ENCODE measurements at places on chromosomes 3 and 15.

DNA sequence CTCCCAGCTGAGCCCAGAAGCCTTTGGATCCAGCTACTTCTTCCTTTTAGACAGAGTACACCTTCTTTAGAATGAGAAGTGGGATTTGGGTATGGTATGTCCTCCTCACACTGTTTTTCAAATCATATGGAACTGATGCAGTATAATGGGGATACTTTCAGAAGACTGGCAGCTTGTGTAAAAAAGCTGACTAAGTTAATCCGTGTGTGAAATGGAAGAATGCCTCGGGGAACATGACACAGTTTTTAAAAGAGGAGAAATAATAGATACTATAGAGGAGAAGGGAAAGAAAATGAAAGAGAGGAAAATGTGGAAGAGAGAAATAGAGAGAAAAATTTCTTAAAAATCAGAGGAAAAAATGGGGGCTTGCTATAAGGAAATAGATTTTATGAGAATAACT lies 47.7 kb downstream of the TUSC7 start:
- DNase-seq, result no peak

DNA sequence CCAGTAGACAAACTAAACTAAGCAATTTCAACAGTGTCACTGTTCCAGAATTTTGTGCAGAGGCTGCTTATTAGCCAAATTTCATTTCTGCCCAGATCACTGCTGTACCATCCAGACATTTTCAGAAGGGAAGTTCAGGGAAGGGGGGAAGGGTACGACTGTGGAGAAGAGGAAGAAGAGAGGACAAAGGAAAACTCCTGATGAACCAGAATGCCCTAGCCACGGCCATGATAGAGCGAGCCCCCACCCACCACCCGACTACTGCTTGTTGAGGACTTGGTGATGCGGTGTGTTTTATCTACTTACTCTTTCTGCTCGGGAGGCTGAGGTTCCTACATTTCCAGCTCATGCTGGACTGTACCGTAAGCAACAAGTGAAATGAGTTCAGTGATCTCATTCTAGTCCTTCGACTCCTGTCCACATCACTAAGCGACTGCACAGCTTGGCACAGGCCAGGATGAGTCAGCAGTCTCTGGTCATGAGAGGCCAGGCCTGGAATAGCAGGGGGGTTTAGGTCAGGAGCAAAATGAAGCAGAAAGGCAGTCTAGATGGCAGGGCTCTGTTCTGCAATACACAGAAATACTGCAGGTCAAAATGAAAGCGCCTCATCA lies 330.8 kb downstream of the TIGIT start:
- DNase-seq, result peak; percentile 96

DNA sequence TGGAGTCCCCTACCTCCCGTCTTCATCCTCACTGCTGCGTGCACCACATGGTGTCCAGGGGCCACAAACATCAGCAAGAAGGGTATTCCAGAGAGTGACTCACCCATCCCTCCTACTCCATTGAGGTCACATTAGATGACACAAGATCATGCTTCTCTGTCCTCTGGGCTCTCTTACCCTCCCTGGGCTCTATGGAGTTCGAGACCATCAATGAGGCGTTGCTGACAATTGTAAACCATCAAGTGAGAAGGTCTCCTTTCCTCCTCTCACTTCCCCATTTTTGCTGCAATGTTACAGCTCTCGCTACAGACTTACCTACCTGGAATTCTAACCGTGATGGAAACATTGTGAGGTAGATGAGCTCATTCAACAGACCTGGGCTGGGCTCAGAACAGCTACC lies 51.7 kb downstream of the HMCES start:
- DNase-seq, result no peak

GRCh38 chr15:67892559-67893377 lies 52.9 kb upstream of the RNU6-1 start:
- no peak for DNase-seq

GRCh38 chr3:53092942-53093341 lies 37.3 kb downstream of the RFT1 start:
- DNase-seq, result no peak

DNA sequence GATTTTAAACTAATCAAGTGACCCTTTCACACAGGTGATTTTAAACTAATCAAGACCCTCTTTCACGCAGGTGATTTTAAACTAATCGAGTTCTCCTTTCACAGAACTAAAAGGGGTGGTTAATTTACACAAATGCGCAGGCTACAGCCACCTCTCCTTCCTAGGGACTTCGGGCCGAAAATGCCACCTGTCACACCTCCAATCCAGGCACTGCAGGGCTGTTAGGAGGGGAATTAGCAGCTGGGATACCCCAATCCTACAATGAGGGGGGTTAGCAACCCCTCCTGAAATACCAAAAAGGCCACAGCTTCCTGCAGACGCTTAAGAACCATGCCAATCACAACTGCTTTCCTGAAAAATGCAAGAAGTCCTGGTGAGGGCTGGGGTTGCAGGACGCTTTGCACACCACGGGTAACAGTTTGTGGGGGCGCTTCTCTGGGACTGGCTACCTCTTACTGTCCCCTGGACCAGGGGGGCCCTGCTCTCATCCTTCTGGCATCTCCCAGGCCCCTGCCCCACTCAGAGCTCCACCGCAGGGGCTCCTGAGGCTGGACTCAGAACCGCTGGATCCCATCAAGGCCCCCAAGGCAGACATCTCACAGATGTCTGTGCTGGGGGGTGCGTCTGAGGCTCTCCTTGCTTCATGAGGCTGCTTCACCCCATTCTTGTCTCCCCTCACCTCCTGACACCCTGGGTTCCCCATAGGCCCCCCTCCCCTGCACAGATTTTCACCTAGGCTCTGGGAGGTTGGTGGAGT lies 145.9 kb downstream of the OR4M2 start:
- DNase-seq, result no peak

DNA sequence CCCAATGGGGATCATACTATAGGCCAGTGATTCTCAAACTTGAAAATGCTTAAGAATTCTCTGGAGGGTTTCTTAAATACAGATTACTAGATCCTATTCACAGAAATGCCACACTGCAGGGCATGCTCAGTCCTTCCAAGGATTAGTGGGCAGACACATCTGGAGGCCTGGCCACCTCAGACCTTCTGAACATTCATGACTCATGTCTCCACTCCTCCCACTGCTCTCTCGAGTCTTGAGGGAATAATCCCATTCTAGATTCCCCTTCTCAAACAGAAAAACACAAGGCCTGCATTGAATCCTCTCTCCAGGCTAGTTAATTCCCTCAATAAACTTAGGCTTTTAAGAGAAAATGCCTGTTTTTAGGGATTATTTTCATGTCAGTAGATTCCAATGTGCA lies 22.1 kb downstream of the ZNF621 start:
- DNase-seq, result peak; percentile 59

DNA sequence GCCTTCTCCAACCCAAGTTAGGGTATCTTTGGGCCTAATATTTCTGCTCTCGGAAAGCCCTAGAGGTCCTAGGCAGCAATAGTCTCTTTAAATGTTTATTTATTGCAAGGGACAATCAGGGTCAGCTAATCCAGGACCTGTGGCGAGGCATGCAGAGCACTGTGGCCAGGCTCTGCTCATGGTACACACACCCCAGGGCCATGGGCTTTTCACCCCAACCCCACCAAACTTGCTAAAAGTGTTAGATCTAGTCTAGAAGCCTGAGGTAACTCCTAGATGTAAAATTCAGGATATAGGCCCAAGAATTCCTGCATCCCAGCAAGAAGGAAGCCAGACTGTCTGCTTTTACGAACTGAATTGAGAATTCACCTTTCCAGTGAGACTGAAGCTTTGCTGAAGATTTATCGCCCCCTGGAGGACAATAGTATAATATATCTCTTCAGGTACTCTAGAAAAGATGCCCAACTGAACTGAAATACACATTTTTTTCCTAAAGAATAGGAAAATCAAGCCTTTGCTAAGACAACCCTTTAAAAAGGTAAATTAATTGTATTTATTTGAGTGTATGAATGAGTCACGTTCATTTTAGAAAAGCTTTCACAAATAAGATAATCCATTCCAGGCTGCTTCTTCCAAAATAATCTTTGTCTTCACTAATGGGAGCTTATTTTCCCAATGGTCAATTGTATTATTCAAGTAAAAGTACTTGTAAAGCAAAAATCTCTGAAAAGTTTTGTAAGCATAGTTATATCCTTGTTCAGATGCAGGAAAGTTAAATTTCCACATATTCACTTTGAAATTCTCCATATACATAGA lies 89.8 kb downstream of the LRRC3B start:
- DNase-seq, result no peak

DNA sequence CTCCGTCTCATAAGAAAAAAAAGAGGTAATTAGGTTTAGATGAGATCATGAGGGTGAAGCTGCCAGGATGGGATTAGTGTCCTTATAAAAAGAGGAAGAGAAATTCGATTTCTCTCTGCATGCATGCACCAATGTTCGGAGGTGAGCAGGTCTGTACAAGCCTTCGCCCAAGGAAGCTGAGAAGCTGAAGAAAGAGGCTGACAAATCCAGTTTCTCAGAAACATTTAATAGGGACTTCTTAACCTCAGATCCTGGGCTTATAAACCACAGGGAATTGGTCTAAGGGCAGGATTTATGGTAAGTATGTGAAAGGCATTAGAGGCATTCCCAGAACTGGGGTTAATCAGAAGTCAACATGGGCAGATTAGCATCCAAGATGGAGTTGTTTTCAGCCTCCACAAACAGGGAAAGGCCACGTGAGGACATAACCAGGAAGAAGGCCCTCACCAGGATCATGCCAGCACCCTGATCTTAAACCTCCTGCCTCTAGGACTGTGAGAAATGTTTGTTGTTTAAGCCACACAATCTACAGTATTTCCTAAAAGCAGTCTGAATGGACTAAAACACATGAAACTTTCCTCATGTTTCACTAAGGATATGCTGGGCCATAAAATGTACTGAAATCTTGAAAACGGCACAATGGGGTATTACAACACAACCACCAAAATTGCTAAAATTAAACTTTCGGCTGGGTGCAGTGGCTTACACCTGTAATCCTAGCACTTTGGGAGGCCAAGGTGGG lies 11.3 kb downstream of the SHISA5 start:
- DNase-seq, result no peak

DNA sequence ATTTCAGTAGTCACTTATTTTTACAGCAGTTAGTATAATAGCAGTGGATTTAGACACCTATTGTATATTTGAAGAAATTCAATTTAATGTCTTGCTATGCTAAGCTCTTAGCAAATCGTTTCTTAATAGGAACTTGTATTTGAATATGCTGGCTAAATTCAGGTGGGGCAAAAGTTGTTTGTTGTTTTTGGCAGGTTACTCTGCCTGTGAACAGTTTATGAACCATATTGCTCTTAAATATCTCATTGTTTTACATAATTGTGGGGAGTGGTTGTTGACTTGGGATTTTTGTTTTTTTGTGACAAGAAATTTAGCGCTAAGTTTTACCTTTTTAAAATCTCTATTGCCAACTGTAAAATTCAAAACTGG lies 43.4 kb downstream of the NR2C2 start:
- DNase-seq, result no peak
